Activated CD8-positive, alpha-beta memory T cell treated with anti-CD3 and anti-CD28 coated beads for 1 hour (primary cell): ENCODE measurements at places on chromosomes 13 and 19.

GRCh38 chr19:58554494-58555368 is at the start of gene CHMP2A:
Gene CHMP2A, minus strand, starts transcription at chr19:58555105. Its CDS starts 893 bp downstream, at chr19:58554212.
- peak; percentile 94 for DNase-seq

GRCh38 chr19:17235971-17236777 is 9.5 kb downstream of the NR2F6 start:
- DNase-seq = no peak

DNA sequence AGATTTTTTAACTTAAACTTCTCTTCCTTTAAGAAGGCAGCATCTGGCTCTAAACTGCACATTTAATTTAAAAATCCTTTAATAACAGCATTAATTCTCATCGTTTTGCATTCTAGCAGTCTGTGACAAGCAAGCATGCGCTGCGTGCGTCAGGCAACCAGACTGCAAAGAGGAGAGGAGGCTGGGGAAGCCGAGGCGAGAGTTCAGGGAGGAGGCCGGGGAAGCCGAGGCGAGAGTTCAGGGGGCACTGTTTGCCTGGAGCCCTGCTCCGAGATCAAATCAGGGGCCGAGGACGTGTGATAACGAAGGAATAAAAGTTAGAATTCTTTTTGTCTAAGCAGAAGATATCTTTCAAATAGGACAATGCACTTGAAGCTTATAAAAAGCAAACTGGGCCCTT is 435.7 kb downstream of the EFNB2 start:
- no peak for DNase-seq

GRCh38 chr13:41017817-41018601 is 1.1 kb downstream of the ELF1 start:
- no peak for DNase-seq

- no peak for DNase-seq
Measured at GRCh38 chr13:28532388-28533124, 37.6 kb upstream of the FLT1 start.

DNA sequence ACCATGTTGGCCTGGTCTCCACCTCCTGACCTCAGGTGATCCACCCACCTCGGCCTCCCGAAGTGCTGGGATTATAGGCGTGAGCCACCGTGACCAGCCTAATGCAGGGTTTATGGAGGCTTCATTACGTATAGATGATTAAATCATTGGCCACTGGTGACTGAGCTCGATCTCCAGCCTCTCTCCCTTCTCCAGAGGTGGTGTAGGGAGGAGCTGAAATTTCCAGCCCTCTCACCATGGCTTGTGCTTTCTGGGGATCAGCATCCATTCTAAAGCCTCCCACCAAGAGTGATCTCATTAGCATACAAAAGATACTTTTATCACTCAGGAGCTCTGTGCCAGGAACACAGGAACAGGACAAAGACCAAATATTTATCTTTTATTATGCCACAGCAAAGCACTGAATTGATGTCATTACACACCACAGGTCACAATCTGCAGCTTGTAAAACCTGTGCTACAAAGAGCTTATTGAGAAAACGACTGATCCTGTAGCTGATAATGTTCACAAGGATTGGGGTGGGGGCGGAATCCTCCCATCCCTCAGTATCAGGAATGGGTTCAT is 32.4 kb downstream of the RHPN2 start:
- no peak for DNase-seq

DNA sequence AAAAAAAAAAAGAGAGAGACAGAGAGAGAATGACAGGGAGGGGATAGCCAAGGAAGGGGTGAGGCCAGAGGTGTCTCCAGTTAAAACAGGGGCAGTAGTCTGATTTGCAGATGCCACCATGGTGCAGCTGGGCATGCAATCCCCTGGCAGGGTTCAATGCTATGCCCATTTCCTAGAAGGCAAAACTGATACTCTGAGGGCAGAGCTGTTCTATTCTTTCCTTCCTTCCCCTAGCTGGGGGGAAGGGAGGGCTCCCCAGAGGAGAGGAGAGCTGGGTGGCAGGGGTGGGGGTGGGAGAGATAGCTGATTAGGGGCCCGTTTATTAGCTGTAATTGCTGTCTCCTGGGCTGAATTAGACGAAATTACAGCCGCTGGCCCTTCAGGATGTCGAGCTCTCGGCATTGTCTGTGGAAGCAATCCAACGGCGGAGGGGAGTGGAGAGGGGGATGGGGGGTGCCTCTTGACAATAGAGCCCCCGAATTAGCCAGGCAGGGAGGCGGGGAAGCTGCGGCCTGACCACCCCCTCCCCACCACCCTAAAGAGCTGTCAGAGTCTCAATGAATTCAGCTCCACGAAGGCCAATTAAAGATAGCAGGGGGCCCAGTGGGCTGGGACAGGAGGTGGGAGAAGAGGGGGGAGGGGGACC is 14.4 kb upstream of the DPP9 start:
- DNase-seq = no peak

- no peak for DNase-seq
Measured at GRCh38 chr13:94677799-94678198, 34.5 kb downstream of the SOX21 start.

- no peak for DNase-seq
Measured at GRCh38 chr13:36515466-36515865, 83.2 kb downstream of the CCNA1 start.

- DNase-seq = no peak
Measured at GRCh38 chr13:109152941-109153340, 523.5 kb downstream of the MYO16 start.

DNA sequence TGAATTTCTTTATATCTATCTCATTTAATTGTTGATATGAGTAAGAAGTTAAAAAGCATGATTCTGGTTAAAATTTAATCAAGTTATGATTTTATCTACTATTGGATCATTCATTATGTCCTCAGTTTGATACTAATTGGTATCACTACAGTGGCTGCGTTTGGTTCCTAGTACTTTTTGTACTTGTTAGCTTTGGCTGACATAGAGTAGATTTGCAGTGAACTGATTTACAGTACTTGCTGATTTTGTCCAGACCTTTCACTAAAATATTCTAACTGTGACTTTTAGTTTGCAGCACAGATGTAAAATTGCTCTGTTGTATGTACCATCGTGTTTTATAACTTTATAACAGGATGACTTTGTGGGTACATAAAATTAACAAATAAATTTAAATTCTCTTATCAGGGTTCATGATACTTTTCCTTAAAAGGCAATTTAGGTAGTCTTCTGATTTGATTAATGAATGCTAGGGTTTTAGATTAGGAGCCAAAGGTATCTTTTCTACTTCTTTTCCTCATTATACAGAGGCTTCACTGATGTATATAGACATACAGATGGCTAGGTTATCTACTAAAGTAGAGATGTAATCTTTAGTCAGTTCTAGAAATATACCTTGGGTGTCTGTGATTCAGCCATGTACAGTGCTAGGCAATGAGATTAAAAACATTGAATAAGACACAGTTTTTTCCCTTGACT is 8.7 kb downstream of the UCHL3 start:
- DNase-seq = no peak

DNA sequence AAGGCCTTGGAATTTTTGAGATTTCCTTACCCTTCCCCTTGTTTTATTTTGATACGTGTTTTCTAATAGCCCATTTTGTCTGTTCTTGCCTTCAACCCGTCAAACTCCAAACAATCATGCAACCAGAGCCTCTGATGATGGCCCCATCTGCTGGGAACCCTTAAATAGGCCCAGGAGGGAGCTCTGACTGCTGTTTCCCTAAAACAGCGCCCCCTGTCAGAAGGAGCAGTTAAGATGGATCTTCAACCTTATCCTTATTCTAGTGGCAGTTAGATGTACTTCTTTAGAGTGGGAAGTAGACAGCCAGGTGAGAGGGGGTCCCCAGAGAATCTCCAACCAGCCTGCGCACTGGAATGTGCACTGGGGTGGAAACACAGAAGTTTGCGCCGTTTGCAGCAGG is 1031.0 kb upstream of the PCDH9 start:
- no peak for DNase-seq

GRCh38 chr19:46787040-46787330 is 1.4 kb downstream of the SLC1A5 start:
- DNase-seq = no peak

GRCh38 chr13:23105051-23105450 is 75.7 kb upstream of the SGCG start:
- DNase-seq = no peak

- no peak for DNase-seq
Measured at GRCh38 chr13:78770601-78771000, 111.6 kb upstream of the OBI1 start.

- no peak for DNase-seq
Measured at GRCh38 chr13:98232456-98232855, 55.4 kb upstream of the RNF113B start.

DNA sequence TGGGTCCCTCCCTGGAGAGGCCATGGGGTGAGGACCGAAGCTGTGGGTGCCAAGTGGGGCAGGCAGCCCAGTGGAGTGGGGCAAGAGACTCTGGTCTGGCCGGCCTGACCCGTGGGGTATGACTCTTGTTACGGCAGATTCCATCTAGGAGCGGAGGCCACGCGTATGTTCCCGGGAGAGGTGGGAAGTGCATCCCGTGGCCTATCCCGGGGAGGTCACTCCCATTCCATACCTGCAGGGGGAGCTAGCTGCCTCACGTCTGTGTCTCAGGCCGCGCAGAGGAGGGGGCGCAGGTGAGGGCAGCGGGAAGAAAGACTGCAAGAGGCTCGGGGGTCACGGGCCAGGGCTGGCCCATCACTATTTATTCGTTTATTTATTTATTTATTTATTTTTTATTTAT is 4.9 kb downstream of the CSNK1G2 start:
- no peak for DNase-seq

DNA sequence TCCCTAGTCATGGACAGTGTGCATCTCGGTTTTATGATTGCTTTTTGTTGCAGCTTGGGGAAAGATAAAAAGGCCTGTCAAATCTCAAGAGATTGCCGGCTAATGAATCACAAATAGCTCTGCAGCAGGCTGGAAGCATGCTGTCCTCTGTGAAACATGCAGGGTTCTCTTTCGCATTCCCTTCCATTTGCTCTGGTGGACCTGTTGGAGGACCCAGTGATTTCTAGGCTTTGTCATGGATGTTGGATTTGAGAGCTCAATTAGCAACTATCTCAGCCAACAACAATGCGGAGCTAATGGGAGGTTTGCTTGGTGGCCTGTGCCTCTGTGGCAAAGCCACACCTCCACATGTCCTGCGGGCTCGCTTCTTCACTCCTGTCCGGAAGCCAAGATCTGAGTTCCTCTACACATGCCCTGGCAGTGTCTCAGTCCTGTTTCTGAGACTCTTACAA is 418.1 kb upstream of the ARGLU1 start:
- DNase-seq = no peak

DNA sequence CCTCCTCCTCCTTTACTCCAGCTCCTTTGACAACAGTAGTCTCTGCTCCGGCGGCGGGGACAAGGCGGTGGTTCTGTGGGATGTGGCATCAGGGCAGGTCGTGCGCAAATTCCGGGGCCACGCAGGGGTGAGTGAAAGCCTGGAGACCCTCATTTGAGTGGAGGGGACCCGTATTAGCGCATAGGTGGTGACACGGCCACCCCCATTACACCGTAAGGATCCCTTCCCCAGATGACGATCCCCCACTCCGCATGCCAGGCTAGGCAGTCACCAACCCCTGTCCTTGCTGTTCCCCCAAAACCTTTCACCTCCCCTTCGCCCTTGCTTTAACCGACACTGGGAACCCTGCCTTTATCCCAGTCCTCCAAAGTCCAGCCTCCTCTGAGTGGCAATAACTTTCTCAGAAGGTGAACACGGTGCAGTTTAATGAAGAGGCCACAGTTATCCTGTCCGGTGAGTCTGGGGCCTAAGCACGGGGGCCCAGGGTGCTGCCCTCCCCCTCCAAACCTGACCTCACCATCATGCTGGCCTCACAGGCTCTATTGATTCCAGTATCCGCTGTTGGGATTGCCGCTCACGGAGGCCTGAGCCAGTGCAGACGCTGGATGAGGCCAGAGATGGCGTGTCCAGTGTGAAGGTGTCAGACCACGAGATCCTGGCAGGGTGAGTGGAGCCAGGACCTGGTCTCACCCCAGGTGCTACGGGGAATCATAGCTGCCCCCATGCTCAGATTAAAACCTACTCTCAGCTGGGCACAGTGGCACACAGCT is 3.7 kb downstream of the WDR83 start:
- DNase-seq = no peak

GRCh38 chr13:40480915-40481516 is 185.4 kb downstream of the FOXO1 start:
- DNase-seq = no peak

GRCh38 chr13:56187331-56187730 is 953.4 kb upstream of the PRR20A start:
- no peak for DNase-seq

DNA sequence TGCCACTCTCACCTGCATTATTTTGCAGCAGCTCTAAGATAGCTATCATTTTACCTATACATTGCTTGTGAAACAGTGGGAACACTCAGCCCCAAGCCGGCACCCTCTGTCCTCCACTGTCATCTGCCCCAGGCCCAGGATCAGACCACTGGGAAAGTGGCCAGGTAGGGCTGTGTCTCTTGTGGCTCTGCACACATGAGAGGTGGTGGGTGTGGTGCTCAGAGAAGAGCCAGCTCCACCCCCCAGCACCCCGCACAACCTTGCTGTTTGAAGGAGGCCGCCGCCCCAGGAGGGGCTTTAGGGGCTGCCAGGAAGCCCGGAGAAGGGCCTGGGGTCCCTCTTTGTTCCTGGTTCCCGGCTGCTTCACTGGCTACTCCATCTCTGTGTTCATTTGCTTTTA is 26.6 kb downstream of the PPP1R37 start:
- DNase-seq = no peak
